ENCODE measurements at places on chromosomes 1 and 21.
A peak's percentile ranks its signal among the peaks of the same experiment; 100 is the strongest.

GRCh38 chr1:209985002-209985401, 47.0 kb downstream of the SYT14 start:
- DNase-seq = no peak

GRCh38 chr1:201348211-201348566, 29.3 kb downstream of the TNNT2 start:
- DNase-seq = no peak

- DNase-seq = peak; percentile 53
Observed at GRCh38 chr21:45820171-45821091, 161.1 kb upstream of the COL6A1 start.

GRCh38 chr1:23402286-23403037, 22.1 kb downstream of the TCEA3 start:
- no peak for DNase-seq

- DNase-seq = no peak
Observed at GRCh38 chr1:210597555-210598134, 268.9 kb downstream of the HHAT start.

DNA sequence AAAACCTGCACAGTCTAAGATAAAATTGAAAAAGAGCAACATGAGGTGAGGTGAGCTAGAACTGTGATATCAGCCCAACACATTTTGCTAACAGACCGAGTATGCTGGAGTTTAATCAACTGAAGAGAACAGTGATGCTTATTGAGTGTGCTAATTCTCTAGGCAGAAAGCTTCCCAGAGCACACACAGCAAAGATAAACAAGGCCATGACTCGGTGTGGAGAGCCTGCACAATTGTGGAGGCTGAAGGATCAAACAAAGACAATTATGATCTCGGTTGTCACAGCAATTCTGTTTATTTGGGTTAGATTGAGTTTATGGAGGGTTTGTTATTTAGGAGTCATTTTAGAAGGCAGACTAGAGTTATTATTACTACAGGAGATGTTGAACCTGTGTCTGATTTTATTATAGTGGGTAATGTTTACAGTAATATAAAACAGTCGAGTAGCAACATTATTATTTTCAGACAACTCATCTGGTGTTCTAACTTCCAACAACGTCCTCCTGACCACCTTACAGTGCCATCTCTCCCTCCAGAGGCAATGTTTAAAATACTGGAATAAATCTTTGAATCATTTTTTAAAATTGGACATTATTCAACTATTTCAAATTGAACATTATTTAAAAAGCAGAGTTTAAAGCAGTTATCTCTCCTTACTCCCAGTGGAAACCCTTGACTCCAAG, 40.2 kb downstream of the DPT start:
- DNase-seq = no peak

GRCh38 chr1:103960710-103961109, 211.0 kb downstream of the AMY1C start:
- no peak for DNase-seq
